A549 treated with Mapracorat at 1 μM for 4 hours (cell line): ENCODE measurements at places on chromosomes 6 and 20. TPM values are rescaled to one million over a fixed set of nuclear protein-coding genes. Genes with fewer than 3 reads are reported as not detected.

The PRL gene
- not detected in 5 replicates for total RNA-seq

The C6orf52 gene
- 1.4 to 2.6 TPM (median 2.0 TPM) in 5 replicates for total RNA-seq

The TAF11 gene
- total RNA-seq, result 18.3 to 21.8 TPM (median 19.3 TPM) in 5 replicates

The NDUFAF4 gene
- 35.6 to 49.6 TPM (median 48.3 TPM) in 5 replicates for total RNA-seq

The RIPPLY2 gene
- 0.13 to 0.99 TPM (median 0.31 TPM) in 4 of 5 replicates, not detected in the other for total RNA-seq

The TFAP2A gene
- 9.6 to 11.4 TPM (median 10.8 TPM) in 5 replicates for total RNA-seq

The MRPL14 gene
- total RNA-seq, result 54.3 to 69.1 TPM (median 67.8 TPM) in 5 replicates

The CTCFL gene
- total RNA-seq, result not detected in 5 replicates

The KATNA1 gene
- total RNA-seq, result 9.8 to 12.5 TPM (median 11.6 TPM) in 5 replicates

The TFAP2C gene
- 13.1 to 15.0 TPM (median 13.5 TPM) in 5 replicates for total RNA-seq

The GABRR1 gene
- total RNA-seq, result not detected in 5 replicates

The HLA-DQA1 gene
- total RNA-seq, result not detected in 5 replicates

The TP53TG5 gene
- not detected in 5 replicates for total RNA-seq

The RSPO3 gene
- total RNA-seq, result 69.9 to 90.5 TPM (median 77.3 TPM) in 5 replicates

The DCDC2 gene
- 2.3 to 3.9 TPM (median 2.8 TPM) in 5 replicates for total RNA-seq

The SLC35D3 gene
- 0.05 to 0.14 TPM (median 0.12 TPM) in 3 of 5 replicates, not detected in the others for total RNA-seq

The KHDRBS2 gene
- not detected in 5 replicates for total RNA-seq

The CCM2L gene
- total RNA-seq, result 0.27 to 0.61 TPM (median 0.35 TPM) in 5 replicates

The DDO gene
- total RNA-seq, result 0.06 to 0.19 TPM (median 0.15 TPM) in 5 replicates

The AIF1 gene
- total RNA-seq, result not detected in 5 replicates

The LHFPL5 gene
- 0.12 to 0.28 TPM in 2 of 5 replicates, not detected in the others for total RNA-seq

The PRR18 gene
- total RNA-seq, result 0.06 to 0.39 TPM (median 0.18 TPM) in 4 of 5 replicates, not detected in the other

The AKAP12 gene
- total RNA-seq, result 126 to 197 TPM (median 168 TPM) in 5 replicates

The FAM162B gene
- not detected in 5 replicates for total RNA-seq

The NT5DC1 gene
- 23.1 to 31.3 TPM (median 26.9 TPM) in 5 replicates for total RNA-seq

The TRPC4AP gene
- 50.6 to 63.3 TPM (median 59.3 TPM) in 5 replicates for total RNA-seq

The MAPK13 gene
- total RNA-seq, result 0.28 to 1.00 TPM (median 0.74 TPM) in 5 replicates

The PAX1 gene
- 0.06 TPM in 1 of 5 replicates, not detected in the others for total RNA-seq

The GPR6 gene
- not detected in 5 replicates for total RNA-seq

The CST2 gene
- 0.27 to 0.85 TPM (median 0.43 TPM) in 5 replicates for total RNA-seq

The MEP1A gene
- not detected in 5 replicates for total RNA-seq
